SJCRH30 (cell line): ENCODE measurements at places on chromosomes 6 and 20. TPM values are rescaled to one million over a fixed set of nuclear protein-coding genes. Genes with fewer than 3 reads are reported as not detected.

DNA sequence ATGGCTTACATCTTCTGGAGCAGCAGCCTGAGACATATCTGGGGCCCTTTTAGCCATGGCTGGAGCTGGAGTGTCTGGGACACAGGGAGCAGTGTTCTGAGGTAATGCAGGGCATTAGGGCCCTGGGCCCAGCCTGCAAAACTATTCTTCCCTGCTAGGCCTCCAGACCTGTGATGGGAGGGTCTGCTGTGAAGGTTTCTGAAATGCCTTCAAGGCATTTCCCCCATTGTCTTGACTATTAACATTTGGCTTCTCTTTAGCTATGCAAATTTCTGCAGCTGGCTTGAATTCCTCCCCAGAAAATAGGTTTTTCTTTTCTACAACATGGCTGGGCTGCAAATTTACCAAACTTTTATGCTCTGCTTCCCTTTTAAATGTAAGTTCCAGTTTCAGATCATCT is 61.5 kb downstream of the EDN1 start:
- H3K4me3 ChIP-seq = no peak overlapping the region
- H3K36me3 ChIP-seq = no peaks in the 10 kb centered on the region
- no peak overlapping the region for H3K27ac ChIP-seq
- no peak for DNase-seq

RBM24 gene
- total RNA-seq = 29.3 and 32.2 TPM in 2 replicates

GRCh38 chr20:2178318-2179232 is 76.9 kb downstream of the STK35 start:
- no peak for DNase-seq
- H3K36me3 ChIP-seq = no peaks in the 10 kb centered on the region
- no peak overlapping the region for H3K27ac ChIP-seq
- H3K4me1 ChIP-seq = no peaks in the 10 kb centered on the region

DNA sequence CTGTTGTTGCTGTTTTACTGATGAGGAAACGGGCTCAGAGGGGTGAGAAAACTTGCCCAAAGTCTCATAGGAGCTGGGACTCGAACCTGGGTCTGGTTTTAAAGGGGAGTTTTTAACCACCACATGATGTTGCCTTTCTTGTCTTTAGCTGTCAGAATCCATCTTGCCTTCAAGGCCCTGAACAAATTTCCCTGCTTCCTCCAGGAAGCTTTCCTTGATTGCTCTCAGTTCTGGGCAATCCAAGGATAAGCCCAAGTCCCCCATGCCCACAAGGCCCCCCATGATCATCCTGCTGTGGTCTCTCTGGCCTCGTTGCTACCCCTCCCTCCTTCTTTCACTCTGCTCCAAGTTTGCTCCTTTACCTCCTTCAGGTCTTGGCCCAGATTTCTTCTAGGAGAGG is 73.5 kb downstream of the CD40 start:
- H3K4me3 ChIP-seq = no peak overlapping the region
- no peaks in the 10 kb centered on the region for H3K36me3 ChIP-seq
- peaks cover 40% of the 10 kb centered on the region for H3K27me3 ChIP-seq
- no peak for DNase-seq

- peaks cover 15% of the 10 kb centered on the region for H3K4me1 ChIP-seq
- peak; percentile 54 for DNase-seq
- no peaks in the 10 kb centered on the region for H3K27me3 ChIP-seq
- no peak overlapping the region for H3K4me3 ChIP-seq
Measured at GRCh38 chr6:109165392-109165974, 70.2 kb downstream of the CEP57L1 start.

- DNase-seq = no peak
- no peak overlapping the region for H3K27ac ChIP-seq
- H3K27me3 ChIP-seq = no peaks in the 10 kb centered on the region
- H3K4me3 ChIP-seq = no peak overlapping the region
Measured at GRCh38 chr20:41200446-41201202, 63.3 kb downstream of the PLCG1 start.
